CD4-positive, alpha-beta T cell treated with Interleukin-12 subunit alpha and Interleukin-12 subunit beta, for 1 hour (primary cell): ENCODE measurements at places on chromosomes 16 and 17.

DNA sequence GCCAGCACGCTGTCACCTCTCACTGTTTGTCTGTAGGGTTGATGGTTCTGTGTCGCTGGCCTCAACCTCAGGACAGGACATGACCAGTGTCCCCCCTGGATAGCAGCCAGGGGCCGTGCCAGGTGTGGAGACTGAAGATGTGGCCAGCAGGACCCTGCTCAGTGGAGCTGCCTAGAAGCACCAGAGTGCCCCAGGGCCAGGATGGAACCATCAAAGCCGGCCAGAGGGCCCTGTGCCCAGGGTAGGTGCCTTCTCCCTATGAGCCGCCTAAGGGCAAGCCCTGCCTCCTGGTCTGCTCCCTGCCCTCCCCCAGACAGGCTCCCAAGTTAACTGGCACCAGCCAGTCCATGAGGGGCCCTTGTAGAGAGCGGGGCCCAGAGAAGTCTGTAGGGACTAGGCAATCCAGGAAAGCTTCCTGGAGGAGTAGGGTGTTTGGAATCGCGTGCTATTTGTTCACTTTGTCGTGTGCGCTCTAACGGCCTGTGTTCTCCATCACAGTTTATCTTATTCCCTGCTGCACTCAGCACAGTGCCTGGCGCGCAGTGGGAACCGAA lies 546 bp upstream of the NDUFB10 start:
- no peak for DNase-seq

DNA sequence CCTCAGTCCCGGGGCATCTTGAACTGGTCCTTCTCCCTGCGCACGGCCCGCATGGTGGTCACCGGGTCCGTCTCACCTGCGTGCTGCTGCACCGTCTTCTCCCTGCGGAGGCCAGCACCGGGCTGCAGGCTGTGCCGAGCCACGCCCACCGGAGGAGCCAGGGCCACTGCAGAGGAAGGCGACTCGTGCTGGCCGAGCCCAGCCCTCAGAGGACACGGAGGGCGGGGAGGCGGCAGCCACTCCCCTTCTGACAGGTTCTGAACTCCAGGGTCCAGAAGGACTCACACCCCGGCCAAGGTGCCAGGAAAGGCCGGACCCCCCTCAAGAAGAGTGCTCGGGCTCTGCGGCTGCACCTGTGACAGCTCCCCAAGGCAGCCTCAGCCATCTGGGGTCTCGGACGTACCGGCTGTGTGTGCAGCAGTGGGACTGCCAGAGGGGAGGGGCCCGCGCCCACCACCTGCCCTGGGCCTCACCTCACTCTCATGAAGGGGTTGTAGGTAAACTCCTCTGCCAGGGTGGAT lies 15.8 kb upstream of the IGFALS start:
- no peak for DNase-seq

- no peak for DNase-seq
Observed at GRCh38 chr17:31202968-31203367, 94.1 kb downstream of the OMG start.

DNA sequence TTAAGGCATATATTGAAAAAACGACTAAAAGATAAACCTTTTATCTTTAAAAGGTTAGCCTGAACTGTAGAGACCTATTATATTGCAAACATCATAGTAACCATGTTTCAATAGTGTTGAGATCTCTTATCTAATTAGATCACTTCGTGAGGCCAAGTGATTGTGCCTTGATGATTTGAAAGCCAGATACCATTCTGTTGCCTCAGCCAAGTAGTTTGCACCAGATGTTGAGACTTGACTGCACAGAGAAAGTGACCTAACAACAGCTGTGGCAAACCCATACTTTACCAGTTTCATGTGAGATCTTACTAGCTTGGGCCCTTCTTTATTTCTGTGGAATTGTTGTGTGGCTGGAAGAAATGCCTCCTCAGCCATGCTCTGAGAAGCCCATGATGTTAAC lies 717.3 kb downstream of the KCNJ2 start:
- no peak for DNase-seq

- no peak for DNase-seq
Observed at GRCh38 chr16:87851141-87851587, 18.1 kb downstream of the SLC7A5 start.

GRCh38 chr16:60031740-60032139 lies 1297.6 kb upstream of the GOT2 start:
- no peak for DNase-seq

DNA sequence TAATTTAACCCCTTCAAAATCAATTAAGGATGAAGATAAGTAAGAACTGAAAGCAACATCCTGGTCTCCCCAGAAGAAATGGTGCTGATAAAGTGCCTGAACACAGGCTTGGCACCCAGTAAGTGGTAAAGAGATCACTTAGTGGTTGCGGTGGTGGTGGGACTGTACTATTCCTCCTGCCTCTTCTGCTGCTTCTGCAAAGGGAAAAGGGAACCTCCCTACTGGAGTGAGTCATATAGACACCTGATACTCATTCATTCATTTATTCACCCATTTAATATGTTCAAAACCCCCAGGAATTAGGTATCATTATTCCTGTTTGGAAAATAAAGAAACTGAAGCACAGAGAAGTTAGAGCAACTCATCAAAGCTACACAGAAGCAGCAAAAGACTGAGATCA lies 60.6 kb downstream of the CDYL2 start:
- DNase-seq = no peak

- DNase-seq = no peak
Observed at GRCh38 chr17:2874189-2874686, 78.0 kb downstream of the RAP1GAP2 start.

DNA sequence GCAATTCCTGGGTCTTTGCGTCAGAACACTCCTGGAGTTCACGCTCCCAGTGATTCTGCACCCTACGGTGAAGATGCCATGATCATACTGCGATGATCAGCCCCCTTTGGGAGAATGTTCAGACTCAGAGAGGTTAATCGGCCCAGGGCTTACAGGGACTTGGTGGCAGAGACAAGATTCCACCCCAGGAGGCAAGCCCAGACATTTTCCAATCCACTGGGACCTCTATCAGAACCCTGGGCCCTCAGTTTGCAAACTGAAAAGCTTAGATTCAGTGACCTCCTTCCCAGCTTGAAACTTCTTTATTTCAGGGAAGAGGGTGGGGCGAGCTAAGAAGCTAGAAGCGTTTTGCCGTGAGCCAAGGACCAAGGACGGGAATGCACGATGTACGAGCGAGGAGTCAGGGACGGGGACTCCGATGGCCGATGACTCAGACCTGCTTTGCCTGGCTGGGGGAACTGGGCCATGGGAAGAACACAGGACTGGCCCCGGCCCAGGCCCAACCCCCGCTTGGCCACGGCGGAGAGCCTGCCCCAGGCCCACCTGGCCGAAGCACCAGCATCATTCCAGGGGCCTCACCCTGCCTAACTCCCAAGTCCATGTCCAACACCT lies 34.7 kb downstream of the SOCS3 start:
- no peak for DNase-seq

DNA sequence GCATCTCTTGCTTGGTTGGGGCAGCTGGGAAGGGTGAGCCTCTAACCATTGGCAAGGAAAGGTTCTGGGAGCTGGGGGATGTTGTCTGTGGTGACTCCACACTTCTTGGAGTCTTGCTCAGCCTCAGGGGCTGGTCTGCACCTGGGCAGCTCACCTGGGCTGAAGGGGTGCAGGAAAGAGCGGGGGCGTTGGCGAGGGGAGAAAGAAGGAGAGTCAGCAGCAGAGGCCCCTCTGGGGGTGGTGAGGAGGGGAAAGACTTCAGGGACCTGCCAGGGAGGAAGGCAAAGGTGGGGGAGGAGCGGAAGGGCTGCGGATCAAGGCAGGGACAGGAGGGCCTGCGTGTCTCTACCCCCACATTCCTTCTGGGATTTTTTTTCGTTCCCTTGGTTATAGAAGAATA lies 47.7 kb downstream of the CCDC42 start:
- no peak for DNase-seq

DNA sequence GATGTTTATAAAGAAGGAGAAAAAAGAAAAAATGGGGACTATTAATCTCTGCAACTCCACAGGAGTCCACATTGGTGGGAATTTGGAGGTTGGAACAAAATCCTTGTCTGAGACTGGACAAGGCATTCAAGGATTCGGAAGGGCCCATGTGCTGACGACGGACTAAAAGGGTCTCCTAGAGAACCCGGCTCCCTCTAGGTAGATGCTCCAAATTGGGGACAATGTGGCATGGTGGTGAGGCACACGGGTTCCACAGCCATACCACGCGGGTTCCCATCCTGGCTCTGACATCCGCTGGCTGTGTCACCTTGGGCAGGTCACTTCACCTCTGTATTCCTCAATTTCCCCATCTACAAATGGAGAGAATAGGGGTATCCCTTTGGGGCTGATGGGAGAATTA lies 227.4 kb downstream of the C16orf78 start:
- DNase-seq = no peak

- no peak for DNase-seq
Observed at GRCh38 chr17:75639327-75639726, 6.1 kb downstream of the SMIM5 start.

DNA sequence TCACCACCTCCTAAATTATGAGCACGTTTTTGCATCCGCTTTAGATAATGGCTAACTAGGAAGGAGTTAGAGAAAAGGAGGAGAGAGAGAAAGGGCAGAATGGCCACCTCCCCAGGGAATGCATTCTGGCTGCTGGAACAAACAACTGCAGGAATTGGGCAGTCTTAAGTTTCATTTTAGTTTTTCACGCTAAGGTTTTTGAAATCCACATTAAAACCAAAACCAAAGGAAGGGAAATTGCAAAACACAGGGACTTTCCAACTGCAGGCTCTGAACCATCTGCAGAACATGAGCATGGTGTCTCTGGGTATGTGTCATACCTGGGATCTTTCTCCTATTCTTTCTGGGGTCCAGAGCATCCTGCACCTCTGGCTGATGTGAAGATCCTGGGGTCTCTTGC lies 12.1 kb upstream of the CCL8 start:
- no peak for DNase-seq

- DNase-seq = no peak
Observed at GRCh38 chr16:84331998-84332780, 36.1 kb upstream of the ATP2C2 start.
